ENCODE measurements at places on chromosomes 2 and 18.

DNA sequence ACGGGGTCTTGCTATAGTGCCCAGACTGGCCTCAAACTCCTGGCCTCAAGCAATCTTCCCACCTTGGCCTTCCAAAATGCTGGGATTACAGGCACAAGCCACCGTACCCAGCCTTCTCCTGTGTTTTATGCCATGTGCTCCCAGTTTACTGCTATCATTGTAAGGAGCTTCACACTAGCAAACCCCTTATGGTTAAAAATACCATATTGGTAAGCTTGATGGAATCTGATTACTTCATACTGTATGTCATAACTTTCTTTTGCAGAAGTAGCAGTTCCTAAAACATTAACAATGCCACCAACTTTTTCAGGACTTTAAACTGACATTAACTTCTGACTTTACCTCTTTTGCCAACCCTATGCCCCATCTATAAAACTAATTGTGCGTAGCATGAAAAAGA is 36.2 kb downstream of the HAT1 start:
- no peak for DNase-seq

- DNase-seq, result no peak
Measured at GRCh38 chr2:65177751-65178442, 48.0 kb upstream of the RAB1A start.

DNA sequence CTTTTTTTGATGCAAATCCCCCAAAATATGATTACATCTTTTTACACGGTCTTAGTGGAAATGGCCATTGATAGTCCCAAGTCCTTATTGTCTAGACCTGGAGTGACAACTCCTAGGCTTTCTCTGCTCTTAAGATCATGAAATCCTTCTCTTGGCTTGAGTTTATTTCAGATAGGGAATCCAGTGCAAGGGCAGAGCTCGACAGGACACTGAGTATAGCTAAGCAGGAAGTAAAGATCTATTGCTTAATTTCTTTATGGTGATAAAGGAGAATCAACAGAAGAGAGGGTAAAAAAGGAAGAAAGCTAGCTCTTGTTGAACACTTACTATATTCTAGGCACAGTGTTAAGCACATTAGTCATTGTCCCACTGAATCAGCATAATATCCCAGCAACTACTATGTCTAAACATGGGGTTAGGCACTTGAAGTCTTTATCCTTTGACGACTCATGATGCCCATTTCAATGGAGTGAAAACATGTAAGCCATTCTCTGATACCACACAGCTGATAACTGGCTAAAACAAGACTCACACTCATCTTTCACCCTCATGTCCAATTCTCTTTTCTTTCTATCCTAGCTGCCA is 74.1 kb upstream of the LRATD1 start:
- no peak for DNase-seq

DNA sequence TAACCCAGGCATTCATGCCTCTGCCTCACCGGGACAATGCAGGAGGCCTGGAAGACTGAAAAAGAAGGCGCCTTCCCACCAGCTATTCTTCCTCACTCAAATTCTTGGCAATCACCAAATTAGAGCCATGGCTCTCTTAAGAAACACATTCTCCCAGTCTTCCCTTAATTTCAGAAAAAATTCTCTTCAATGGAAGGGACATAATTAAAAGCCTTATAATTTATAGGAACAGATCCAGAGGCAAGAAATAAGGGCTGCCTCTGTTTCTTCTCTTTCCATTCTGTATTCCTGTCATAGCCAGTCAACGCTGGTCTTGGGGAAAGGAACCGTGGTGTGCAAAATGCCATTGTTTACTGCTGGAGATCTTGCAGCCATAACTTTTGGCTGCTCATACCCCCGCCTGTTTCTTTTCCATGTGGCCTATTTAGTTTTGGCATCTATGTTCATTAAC is 32.8 kb downstream of the DTNA start:
- DNase-seq, result no peak
